ENCODE measurements at places on chromosomes 12 and 14.

GRCh38 chr12:49170924-49171323, 18.0 kb downstream of the TUBA1A start:
- DNase-seq: no peak

DNA sequence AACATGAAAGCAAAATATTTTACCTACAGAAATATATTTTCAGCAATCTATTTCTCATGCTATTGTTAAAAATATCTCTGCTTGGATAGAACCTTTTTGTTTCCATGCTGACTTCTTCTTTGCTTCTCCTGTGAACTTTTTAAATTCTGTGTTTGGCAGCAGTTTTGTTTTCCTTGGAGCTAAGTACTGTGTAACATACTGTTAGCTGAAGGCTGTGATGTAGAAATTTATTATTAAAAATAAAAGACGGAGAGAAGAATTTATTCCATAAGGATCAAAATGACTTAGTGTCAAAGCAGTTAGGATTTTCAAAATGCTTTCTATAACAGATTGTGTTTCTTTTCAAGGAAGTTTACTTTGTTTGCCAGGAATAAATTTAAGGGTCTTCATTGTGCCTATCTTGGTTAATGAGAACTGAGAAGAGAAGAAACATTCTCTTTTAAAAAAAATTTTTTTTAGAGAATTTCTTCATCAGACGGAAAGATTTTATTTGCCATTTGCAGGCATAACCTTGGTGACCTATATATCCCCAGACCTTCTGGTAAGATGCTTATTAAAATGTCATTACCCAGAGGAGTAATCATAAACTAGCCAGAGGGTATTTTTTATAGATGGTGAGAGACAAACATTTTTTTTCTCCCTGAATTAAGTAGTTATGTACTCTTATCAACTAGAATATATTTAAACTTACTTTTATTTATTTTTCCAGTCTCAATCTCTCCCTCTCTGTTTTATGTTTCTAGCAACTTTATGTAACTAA, 147.1 kb upstream of the SLCO1C1 start:
- no peak for DNase-seq

GRCh38 chr12:133190176-133190575, 8.9 kb downstream of the ZNF268 start:
- no peak for DNase-seq

- DNase-seq: no peak
Measured at GRCh38 chr12:108668063-108668462, 34.4 kb upstream of the SELPLG start.

DNA sequence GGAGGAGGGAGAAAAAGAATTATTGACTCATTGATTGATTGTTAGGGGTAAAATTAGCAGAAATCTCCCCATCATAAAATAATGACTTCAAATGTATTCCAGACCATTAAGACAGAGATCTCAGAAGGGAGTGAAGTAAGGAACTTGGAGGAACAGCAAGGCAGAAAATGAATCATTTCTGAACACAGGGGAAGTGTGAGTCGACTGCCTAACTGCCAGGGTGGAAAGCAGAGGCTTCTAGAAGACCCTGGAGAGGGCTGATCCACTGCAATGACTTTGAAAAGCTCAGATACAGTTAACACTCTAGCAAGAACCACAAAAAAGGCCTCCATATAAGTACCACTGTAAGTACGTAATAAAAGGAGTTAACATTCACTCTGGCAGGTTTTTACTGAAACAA, 9.7 kb downstream of the GLTP start:
- no peak for DNase-seq

- DNase-seq: no peak
Measured at GRCh38 chr12:24057920-24058476, 108.5 kb upstream of the SOX5 start.

DNA sequence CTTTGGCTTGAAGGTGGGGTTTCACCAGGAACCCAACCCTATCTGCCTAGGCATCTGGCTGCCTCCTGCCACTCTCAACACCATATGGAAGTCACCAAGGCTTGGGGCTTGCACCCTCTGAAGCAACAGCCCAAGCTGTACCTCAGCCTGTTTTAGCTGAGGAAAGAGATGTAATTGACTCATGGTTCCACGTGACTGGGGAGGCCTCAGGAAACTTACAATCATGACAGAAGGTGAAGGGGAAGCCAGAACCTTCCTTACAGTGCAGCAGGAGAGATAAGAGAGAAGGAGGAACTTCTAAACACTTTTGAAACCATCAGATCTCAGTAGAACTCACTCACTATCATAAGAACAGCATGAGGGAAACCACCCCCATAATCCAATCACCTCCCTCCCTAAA, 26.9 kb downstream of the GLIPR1L1 start:
- DNase-seq: no peak

DNA sequence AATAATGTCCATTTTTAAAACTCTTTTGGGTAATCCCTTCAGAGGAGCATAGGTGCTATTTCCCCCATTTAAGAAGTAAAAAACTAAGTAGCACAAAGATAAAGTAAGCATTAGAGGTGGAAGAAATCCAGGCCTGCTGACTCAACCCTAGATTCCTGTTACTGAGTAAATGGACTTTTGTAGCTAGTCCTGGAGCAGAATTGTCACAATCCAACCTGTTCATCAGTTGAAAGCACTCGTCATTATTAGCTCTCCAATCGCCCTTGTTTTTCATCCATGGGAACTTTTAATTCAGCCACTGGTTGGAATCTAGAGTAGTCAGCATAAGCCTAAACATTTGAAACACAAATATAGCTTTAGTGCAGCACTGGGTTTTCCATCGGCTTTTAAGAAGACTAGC, 139.5 kb upstream of the AMIGO2 start:
- DNase-seq: no peak

DNA sequence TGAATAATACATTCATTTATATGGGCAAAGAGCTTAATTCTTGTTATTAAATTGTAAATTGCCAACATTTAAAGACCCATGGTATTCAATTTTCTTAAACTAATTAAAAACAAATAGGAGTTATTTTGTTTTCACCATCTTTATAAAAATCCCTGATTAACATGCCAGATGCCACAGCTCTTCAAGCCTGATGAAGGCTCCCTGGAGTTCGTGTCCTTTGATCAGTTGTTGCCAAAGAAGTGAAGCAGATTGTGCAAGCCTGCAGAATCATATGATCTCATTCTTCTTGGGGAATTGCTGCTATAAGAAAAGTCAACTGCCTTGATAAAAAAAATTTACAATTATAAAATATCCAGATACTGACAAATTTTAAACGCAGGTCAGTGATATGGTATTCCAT, 288.3 kb upstream of the PPFIA2 start:
- no peak for DNase-seq

DNA sequence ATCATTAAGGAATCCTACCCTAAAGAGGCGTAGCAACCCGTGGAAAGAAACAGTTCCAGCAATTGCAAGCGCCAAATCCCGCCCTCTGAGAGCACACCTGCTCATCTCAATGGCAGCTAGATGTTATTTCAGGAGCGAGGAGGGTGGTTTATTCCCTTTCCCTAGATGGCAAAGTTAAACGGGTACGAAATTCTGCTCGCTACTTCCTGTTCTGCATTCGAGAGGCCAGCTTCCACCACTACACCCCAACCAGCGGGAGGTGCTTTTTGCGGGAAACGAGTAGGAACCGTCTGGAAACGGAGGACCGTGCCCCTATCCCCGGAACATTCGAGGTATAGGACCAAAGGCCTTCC, 536 bp downstream of the VPS29 start:
- no peak for DNase-seq

GRCh38 chr12:104094284-104094683, 30.0 kb downstream of the HCFC2 start:
- no peak for DNase-seq

- no peak for DNase-seq
Measured at GRCh38 chr14:69694730-69695281, 72.1 kb upstream of the SRSF5 start.

DNA sequence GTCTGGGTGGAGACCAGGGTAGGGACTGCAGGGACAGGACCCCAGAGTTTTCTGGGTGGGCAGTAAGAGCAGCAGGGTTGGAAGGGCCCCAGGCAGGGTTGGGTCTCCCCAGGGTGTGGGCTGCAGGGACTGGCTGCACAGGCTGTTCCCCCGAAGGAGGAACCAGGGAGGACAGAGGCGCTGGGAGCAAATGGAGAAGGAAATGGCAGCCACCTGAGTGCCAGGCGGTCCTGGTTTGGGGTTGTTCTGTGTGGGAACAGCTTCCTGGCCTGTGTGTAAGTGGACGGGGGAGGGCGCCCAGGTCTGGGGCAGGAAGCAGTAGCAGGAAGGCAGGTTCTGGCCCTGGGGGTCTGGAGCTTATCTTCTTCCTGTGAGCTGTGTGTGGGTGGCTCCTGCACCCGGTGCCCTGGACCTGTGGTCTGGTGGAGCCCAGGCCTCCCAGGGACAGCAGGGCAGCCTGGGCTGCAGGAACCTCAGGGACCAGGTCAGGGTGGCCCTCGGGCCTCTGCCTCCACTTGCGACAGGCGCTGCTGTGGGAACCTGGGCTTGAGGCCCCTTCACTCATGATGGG, 372.8 kb downstream of the TMEM121 start:
- no peak for DNase-seq

- DNase-seq: no peak
Measured at GRCh38 chr14:79702197-79702596, 509.1 kb downstream of the DIO2 start.

DNA sequence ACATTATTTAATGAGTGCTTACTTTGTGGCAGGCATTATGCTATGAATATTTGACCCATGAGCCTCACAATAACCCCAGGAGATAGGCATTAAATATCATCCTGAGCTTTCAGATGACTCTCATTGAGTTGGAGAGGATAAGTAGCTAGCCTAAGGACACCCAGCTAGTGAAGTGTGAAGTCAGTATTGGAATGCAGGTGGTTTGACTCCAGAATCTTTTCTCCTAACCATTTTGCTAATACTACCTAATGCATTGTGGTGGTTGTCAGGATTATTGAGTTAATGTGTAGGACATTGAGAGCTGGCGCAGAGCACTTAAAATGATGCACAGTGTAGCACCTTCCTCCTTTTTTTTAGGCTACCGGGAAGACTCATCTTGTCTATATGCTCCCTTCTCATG, 3.8 kb upstream of the CDKL1 start:
- no peak for DNase-seq

DNA sequence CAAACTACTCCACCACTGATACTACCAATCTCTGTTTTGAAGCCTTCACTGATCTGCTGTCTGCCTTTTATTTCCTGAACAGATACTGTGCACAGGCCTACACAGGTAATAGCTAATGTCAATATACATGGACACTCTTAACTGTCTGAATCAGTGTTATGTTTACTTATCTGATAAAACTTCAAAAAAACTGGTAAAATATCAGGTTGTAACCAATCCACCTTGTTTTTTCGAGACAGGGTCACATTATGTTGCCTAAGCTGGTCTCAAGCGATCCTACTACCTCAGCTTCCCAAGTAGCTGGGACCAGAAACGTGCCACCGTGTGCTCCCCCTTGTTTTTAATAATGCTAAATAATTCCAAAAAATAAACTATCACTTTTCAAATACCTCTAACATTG, 43.5 kb downstream of the HECTD1 start:
- DNase-seq: no peak

DNA sequence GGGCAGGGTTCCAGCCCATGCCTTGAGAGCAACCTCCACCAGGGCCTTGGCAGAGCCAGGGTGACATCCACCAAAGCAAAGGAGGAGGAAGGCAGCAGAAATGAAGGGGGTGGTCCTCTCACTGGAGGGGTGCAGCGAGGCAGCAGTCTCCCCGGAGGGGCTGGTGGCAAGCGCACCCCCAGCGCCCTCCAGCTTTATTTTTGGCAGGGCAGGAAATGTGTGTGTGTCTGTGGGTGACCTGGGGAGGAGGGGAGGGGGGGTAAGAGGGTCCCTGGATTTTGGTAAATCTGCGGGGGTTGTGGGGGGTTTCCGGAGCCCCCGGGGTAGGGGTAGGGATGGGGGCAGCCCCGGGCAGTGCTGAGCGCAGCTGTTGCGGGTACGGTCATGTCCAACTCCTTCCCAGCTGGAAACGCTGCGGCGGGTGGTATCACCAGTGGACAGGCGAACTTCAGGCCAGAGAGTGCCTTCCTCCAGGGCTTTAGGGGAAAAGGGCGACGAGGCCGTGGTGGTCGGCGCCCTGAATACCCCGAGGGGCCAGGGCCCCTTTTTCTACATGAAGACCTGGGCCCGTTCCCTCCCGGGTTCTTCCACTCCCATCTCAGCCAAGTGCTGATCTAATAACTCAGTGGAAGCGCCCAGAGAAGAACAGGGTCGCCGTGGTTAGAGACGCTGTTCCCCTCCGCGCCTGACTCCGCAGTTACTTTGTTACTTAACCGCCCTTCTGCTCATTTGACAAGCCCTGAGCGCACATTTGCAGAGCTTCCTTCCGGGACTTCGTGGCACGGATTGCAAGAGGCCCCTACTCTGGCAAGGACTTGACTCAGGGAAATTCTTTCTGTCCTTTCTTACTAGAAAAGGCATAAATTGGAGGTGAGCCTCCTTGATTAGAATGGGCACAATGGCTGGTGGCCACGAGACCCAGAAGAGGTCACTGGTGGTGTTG, 55.2 kb downstream of the FOS start:
- peak; percentile 67 for DNase-seq

DNA sequence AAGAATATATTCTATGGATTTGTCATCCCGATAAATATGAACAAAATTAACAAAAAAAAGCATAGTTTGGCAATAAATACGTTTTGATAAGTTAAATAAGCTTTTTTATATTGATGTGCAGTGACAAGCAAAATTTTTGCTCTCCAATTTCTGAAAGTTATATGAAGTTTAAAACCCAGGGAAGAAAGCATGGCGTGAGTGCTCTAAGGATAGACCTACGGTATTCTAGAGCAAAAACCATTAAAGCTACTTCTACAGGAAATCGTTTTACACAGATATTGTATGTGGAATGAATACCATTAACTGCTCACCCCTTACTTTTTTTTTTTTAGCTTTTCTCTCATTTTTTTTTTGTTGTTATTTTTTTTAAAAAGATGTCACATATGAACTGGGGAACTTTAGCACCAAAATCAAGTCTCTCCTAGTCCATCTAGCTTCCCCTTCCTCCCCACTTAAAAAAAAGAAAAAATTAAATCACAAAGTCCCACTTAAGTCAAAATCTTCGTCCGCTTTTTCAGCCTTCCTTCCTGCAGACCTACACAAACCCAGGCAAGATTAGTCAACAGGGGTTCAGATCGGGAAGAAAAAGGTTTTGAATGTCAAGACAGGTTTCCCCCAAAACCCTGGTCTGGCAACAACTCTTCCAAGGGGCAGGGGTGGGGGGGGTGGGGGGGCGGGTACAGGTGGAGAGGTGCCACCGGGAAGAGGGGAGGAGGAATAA, 4.4 kb downstream of the ZFP36L1 start:
- DNase-seq: peak; percentile 16

DNA sequence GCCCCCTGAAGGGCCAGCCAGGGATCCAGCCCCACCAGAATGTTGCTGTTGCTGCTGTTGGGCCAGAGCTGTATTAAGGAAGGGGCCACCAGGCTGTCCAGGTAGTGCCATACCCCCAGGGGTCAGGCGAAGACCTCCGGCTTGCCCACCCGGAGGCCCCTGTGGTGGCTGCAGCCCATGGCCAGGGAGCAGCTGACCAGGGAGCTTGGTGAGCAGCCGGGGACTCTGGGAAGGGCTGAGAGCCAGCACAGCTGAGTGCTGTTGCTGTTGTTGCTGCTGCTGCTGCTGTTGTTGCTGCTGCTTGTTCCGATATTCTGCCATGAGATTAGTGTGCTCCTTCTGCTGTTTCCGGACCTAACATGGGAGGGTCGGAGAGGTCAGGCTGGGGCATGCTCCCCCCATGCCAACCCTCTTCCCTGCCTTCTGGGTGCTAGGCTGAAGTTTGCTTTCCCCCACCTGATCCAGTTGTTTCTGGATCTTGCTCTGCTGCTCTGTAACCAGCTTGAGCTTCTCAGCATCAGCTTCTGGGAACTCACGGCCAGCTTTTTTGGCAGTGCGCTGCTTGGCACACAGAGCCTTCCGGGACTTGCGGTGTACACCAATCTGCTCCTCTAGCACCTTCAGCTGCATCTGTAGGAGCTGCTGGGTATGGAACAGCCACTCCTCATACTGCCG, 15.2 kb upstream of the PRKAG1 start:
- no peak for DNase-seq

Data from CD4-positive, alpha-beta T cell treated with Interleukin-17A for 1 hour (primary cell).